HAP-1 (cell line): ENCODE measurements at places on chromosomes 3 and 15.
A peak's percentile ranks its signal among the peaks of the same experiment; 100 is the strongest.

- no peak for DNase-seq
These were observed 46.7 kb downstream of the TLE3 start for GRCh38 chr15:70050970-70051369.

DNA sequence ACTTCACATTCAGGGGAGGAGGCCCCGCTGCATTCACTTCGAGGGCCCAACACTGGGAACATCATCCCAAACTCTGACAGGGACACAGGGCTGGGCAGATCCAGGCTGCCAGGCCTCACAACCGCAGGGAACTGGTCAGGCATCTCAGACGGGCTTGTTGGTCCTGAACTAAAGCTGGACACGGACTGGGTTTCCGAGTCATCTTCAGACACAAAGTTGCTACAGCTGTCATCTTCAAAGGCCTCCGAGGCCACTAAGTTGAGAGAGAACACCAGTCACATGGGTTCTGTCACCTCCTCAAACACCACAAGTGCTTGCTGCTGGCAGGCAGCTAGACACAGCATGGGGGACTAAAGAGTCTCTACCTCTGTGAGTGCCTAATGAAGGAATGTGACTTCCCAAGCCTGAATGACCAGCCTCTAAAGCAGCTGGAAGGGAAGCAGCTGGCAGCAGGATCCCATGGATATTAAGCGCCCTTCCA lies 50.9 kb downstream of the CAPN7 start:
- no peak for DNase-seq

- no peak for DNase-seq
These were observed 56.5 kb downstream of the VPS8 start for GRCh38 chr3:184868477-184868876.

DNA sequence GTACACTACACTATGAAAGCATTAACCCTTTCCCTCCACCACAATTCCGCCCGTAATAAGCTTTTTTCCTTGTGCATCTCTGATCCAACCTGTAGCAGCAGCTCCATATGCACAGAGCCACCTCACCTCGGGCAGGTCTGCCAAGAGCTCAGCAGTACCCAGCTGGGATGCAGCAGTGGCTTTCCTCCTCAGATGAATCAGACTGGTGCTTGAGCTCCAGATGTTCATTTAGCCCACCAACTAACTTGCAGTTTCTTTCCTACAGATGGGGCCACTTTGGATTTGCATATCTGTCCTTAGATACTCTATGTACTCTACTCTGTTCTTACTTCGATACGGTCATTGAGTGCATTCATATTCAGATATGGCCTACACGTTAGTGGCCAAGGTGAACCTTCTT lies 14.8 kb upstream of the FSIP1 start:
- no peak for DNase-seq

DNA sequence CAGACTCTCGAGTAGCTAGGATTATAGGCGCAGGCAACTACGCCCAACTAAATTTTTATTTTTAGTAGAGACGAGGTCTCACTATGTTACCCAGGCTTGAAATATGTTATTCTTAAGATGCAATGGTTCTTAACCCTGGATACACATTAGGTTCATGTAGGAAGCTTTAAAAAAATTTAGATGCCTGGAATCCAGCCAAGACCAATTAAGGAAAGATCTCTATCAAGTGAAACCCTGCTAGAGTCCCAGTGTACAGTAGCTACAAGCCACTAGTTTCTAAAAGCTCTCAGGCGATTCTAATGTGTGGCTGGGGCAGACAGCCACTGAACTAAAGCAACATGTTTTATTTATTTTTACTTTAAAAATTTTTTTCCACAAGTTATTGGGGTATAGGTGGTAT lies 33.2 kb downstream of the TRIM69 start:
- no peak for DNase-seq

- DNase-seq = no peak
These were observed 139.0 kb upstream of the KCNMB2 start for GRCh38 chr3:178397202-178397601.

- DNase-seq = no peak
These were observed 13.2 kb downstream of the ADAMTS9 start for GRCh38 chr3:64674591-64675076.

DNA sequence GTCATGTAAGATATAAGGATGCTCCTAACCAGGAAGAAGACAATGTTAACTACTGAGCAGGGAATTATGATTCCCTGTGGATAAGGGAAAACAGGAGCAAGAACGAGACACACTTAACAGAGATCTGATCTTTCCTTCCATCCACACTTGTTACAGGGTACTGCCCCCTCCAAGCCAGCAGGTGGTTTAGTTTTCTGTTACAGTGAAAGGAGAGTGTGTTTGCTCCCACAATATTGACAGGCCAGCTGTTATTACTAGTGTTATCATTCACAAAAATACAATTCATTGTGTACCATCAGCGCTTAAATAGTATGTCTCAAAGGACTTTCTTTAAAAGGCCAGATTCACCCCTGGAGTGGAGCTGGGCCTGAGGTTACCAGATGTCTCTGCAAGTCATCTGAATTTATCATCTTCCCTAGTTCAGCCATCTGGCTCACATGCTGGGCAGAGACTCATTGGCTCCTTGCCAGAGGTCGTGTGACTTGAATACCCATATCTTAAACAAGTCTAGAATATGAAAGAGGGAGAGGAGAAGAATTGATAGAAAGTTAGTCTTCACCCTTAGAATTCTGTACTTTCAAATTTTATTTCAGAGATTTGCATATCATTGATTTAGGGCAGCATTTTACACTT lies 16.8 kb upstream of the FMN1 start:
- no peak for DNase-seq

- peak; percentile 36 for DNase-seq
These were observed 87.3 kb upstream of the ROPN1 start for GRCh38 chr3:124078953-124079911.

DNA sequence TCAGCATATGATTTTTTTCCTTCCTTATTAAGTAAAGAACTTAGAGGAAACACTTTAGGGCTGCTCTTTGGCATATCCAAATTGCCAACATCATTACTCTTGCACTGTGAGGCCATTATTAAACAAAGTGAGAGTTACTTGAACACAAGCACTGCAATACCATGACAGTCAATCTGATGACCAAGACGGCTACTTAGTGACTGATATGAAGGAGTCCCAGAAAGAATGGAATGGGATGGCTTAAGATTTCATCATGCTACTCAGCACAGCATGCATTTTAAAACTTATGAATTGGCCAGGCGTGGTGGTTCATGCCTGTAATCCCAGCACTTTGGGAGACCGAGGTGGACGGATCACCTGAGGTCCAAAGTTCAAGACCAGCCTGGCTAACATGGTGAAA lies 55.2 kb downstream of the FAM98B start:
- DNase-seq = no peak

DNA sequence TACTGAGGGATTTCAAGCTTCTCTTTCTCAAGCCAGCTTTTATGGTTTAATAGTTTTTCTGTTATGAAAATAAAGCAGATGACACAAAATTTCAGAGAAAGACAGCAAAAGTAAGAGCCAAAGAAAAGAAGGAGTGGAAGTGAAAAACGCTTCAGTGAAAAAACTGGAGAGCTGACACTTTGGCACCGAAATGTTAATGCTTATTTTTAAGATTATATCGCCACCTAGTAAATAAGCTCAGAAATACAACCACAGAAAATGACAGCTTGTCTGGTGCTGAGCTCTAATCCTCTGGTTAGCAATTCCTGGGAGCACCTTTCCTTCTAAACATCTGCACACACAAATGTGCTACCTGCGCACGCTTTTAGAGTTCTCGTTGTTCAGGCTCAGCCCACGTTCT lies 101.6 kb downstream of the ZPLD1 start:
- DNase-seq = peak; percentile 37

GRCh38 chr15:56261854-56262509 lies 18.3 kb upstream of the RFX7 start:
- no peak for DNase-seq

- DNase-seq = peak; percentile 65
These were observed 16.0 kb upstream of the MEGF11 start for GRCh38 chr15:66269326-66270090.

DNA sequence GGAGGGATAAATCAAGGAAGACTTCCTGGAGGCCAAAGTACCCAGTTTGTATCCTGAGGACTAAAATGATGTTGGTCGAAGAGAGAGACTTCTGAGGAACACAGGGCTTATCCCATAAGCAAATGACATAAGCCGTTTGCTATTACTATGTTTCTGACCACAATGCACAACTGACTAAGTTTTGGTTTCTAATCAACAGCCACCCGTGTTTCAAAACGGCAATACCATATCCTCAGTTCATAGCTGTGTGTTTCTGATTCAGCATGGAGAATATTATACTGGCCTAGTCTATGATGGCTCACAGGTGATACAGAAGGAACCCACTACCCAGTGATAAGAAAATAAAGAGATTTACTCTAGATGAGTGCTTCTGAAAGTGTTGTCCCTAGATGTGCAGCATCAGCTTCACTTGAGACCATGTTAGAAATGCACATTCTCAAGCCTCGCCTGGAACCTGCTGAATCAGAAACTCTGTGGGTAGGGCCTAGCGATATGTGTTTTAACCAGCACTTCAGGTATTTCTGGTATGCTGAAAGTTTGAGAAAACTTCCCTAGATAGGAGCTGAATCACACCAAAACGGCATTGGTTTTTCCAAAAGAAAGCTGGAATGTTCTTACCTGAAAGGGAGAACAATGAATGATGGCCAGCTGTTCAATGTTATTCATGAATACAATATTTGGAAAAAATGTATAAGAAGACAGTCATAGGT lies 639.7 kb upstream of the NR2F2 start:
- no peak for DNase-seq

GRCh38 chr15:60328852-60329443 lies 68.8 kb downstream of the ANXA2 start:
- DNase-seq = peak; percentile 34

DNA sequence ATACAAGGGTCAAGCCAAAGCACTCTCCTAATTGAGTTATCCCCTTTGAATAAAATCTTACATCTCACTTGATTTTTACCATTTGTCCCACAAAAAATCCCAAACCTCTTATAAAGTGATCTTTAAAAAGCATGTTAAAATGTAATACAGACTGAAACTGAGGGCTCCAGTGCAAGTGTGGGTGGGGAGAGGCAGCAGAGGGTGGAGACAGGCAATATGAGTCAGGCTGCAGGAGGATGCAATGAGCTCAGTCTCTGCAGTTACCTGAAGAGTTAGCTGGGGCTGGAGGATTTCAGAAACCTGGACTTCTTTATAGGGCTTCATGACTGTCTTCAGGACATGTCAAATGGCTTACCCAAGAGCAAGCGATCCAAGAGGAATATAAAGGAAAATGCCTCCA lies 14.2 kb upstream of the COLQ start:
- DNase-seq = no peak

DNA sequence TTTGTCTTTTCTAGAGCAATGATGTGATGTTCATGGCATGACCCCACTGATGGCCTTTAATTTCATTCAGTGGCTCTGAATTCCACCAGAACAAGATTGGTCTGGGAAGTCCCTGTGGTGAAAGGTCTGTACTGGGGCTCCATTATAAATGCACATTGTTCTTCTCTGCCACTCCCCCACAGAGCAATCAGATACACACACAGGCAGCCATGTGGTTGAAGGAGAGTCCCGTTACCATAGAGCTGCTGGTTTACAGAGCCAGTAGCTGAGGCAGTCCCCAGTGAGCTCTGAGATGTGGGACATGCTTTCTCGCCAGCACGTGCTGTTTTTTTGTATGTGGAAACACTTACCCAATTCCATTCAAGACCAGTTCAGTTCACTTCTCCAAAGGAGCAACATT lies 172.7 kb upstream of the TRIM42 start:
- no peak for DNase-seq

GRCh38 chr15:25186906-25187645 lies 232.3 kb downstream of the SNRPN start:
- no peak for DNase-seq

- DNase-seq = peak; percentile 78
These were observed 445.1 kb downstream of the MECOM start for GRCh38 chr3:169218314-169218983.

- DNase-seq = no peak
These were observed 38.7 kb downstream of the GOLGA6A start for GRCh38 chr15:74043425-74044266.

- DNase-seq = no peak
These were observed 35.4 kb upstream of the LACTB start for GRCh38 chr15:63086271-63086670.

DNA sequence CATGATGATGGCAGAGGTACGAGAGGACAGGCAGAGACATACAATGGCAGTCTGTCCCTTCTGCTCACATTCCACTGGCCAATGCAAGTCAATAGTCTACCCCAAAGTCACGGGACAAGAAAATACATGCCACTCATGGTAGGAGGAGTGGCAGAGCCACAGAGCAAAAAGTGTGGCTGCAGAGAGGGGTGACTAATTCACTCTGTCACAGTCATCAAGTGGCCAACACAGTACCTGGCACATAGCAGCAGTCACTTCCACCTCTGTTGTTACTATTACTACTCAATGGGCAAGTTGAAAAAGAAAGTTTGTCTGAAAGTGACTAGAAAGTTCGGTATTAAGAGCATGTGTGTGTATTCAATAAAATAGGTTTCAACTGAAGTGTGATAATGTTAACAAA lies 91.4 kb downstream of the SMAD3 start:
- DNase-seq = no peak

GRCh38 chr3:55474213-55474632 lies 12.9 kb downstream of the WNT5A start:
- DNase-seq = no peak

DNA sequence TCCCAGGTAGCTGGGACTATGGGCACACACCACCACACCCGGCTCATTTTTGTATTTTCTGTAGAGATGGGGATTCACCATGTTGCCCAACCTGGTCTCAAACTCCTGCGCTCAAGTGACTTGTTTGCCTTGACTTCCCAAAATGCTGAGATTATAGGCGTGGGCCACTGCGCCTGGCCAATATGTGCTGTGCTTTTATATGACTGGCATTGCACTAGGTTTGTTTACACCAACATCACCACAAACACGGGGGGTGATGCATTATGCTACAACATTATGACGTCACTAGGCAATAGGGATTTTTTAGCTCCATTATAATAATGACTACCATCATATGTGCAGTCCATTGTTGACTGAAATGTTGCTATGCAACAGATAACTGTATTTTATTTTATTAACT lies 6.9 kb downstream of the APH1B start:
- no peak for DNase-seq

- DNase-seq = no peak
These were observed 13.1 kb upstream of the SKOR1 start for GRCh38 chr15:67812241-67812644.

- no peak for DNase-seq
These were observed 17.5 kb downstream of the LSG1 start for GRCh38 chr3:194654443-194654842.

- no peak for DNase-seq
These were observed 120.2 kb downstream of the LRRC28 start for GRCh38 chr15:99371180-99372103.

GRCh38 chr3:149180057-149180573 lies 41.5 kb downstream of the CP start:
- DNase-seq = no peak

- no peak for DNase-seq
These were observed 58.1 kb downstream of the DCBLD2 start for GRCh38 chr3:98843266-98843959.
